HCT116 (cell line): ENCODE measurements at places on chromosomes 6 and 20. TPM values are rescaled to one million over a fixed set of nuclear protein-coding genes. Genes with fewer than 3 reads are reported as not detected.
A peak's percentile ranks its signal among the peaks of the same experiment; 100 is the strongest.

- no peak for DNase-seq
- H3K27me3 ChIP-seq = 0 out of 2 replicates have a peak, but pooled peaks cover 3% of the 10 kb centered on the region
- H3K4me1 ChIP-seq = no peaks in the 10 kb centered on the region
- H3K36me3 ChIP-seq = no peaks in the 10 kb centered on the region
- no peak overlapping the region for H3K4me3 ChIP-seq
Observed at GRCh38 chr20:49503176-49503575, 20.7 kb upstream of the KCNB1 start.

- H3K27me3 ChIP-seq = no peaks in the 10 kb centered on the region
- DNase-seq = peak; percentile 53
- H3K27ac ChIP-seq = peak overlapping the region; percentile 92
- H3K4me1 ChIP-seq = peaks cover 76% of the 10 kb centered on the region
- no peaks in the 10 kb centered on the region for H3K36me3 ChIP-seq
- H3K4me3 ChIP-seq = no peak overlapping the region
Observed at GRCh38 chr6:142378138-142378875, 76.5 kb downstream of the ADGRG6 start.

DNA sequence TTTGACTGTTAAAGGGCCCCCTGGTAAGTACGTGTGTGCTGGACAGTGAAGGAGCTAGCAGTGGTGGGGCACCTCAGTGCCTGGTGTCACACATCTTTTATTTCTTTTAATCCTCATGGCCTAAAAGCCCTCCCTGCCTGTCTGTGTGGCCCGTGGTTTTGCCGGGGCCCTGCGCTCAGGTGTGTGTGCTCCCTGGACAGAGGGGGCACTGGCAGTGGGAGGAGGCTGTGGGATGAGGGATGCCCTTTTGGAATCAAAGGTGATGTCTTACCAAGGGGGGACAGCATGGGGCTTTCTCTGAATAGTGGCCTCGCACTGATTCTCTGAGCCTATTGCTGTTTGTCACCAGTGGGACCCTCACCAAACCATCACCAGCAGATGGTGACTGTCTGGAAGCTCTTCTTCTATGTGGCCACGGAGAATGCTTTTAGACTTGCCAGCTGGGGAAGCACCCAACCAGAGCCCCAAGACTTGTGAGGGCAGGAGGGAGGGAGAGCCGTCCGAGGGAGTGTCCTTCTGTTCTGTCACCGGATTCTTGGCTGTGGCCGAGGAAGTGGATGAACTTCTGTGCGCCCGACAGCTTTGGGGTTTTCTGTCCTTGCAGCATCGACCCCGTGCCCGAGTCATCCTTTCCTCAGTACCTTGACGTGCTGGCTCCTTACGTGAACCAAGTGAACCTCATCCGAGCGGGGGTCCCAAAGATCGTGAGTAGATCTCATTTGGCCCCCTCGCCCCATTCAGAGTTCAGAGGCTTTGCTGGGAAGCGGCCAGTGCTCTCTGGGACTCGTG lies 18.1 kb downstream of the PNLDC1 start:
- no peak overlapping the region for H3K4me3 ChIP-seq
- no peak for DNase-seq
- H3K27me3 ChIP-seq = no peaks in the 10 kb centered on the region
- H3K36me3 ChIP-seq = no peaks in the 10 kb centered on the region
- no peaks in the 10 kb centered on the region for H3K4me1 ChIP-seq

Gene EMILIN3
- total RNA-seq = not detected

DNA sequence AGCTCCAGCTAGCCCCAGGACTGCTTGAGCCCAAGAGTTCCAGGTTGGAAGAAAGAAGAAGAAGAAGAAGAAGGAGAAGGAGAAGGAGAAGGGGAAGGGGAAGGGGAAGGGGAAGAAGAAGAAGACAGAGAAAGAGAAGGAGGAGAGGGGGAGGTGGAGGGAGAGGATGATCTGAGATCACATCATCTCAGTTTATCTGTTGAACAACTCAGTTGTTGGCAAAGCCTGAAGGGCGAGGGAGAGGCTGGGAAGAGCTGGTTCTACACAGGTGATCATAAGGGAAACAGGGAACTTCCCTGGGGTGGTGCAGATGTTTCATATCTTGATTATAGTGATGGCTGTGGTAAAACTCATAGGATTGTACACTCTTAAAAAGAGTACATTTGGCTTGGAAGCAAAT lies 3.1 kb upstream of the RRBP1 start:
- no peak for DNase-seq
- no peaks in the 10 kb centered on the region for H3K36me3 ChIP-seq
- no peak overlapping the region for H3K4me3 ChIP-seq
- peaks cover 12% of the 10 kb centered on the region; the same call in 1 of the 2 replicates for H3K27me3 ChIP-seq

GRCh38 chr20:58995461-58996225 lies 11.4 kb downstream of the CTSZ start:
- no peaks in the 10 kb centered on the region for H3K27me3 ChIP-seq
- no peak overlapping the region for H3K27ac ChIP-seq
- peaks cover 68% of the 10 kb centered on the region for H3K36me3 ChIP-seq
- DNase-seq = no peak
- H3K4me1 ChIP-seq = no peaks in the 10 kb centered on the region

GRCh38 chr6:75483136-75483952 lies 10.3 kb downstream of the FILIP1 start:
- H3K36me3 ChIP-seq = no peaks in the 10 kb centered on the region
- no peak for DNase-seq
- no peaks in the 10 kb centered on the region for H3K27me3 ChIP-seq
- H3K4me3 ChIP-seq = no peak overlapping the region
- no peaks in the 10 kb centered on the region for H3K4me1 ChIP-seq

DNA sequence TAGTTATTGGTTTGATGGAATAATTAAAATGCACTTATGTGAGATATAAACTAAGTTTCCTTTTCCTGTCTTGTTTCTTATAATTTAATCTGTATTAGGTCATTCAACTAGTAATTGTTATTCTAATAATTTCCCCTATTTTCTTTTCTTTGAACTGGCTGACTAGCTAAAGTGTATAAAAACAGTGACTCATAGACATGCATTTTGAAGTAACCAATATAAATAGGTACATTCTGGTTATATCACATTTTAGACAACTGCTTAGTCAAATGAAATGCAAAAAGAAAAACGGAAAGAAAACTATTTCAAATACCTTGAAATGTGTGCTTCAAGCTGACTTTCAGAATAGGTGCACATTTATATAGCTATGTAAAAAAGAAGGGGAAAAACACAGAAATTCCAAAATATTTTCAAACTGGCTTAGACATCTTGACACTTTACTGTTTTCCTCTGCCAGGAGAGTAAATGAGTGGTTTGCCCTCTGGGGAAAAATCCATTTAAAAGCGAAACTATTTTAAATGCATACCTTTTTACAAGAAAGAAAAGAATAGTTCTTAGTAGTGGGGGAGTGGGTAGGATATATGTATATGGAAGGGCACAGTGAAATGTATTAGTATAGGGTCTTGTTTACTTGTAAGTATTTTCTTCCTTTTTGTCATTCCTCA lies 28.3 kb downstream of the KCNQ5 start:
- H3K4me3 ChIP-seq = no peak overlapping the region
- H3K36me3 ChIP-seq = no peaks in the 10 kb centered on the region
- H3K4me1 ChIP-seq = no peaks in the 10 kb centered on the region
- DNase-seq = no peak
- H3K27ac ChIP-seq = no peak overlapping the region

GRCh38 chr6:29610540-29610939 lies 22.4 kb downstream of the GABBR1 start:
- peaks cover 54% of the 10 kb centered on the region for H3K36me3 ChIP-seq
- DNase-seq = no peak
- H3K4me1 ChIP-seq = no peaks in the 10 kb centered on the region
- no peak overlapping the region for H3K4me3 ChIP-seq
- no peaks in the 10 kb centered on the region for H3K27me3 ChIP-seq
- no peak overlapping the region for H3K27ac ChIP-seq
